ENCODE measurements at places on chromosomes 5 and 9.

GRCh38 chr9:128819716-128820664, 1.7 kb downstream of the ENDOG start:
- DNase-seq: no peak

DNA sequence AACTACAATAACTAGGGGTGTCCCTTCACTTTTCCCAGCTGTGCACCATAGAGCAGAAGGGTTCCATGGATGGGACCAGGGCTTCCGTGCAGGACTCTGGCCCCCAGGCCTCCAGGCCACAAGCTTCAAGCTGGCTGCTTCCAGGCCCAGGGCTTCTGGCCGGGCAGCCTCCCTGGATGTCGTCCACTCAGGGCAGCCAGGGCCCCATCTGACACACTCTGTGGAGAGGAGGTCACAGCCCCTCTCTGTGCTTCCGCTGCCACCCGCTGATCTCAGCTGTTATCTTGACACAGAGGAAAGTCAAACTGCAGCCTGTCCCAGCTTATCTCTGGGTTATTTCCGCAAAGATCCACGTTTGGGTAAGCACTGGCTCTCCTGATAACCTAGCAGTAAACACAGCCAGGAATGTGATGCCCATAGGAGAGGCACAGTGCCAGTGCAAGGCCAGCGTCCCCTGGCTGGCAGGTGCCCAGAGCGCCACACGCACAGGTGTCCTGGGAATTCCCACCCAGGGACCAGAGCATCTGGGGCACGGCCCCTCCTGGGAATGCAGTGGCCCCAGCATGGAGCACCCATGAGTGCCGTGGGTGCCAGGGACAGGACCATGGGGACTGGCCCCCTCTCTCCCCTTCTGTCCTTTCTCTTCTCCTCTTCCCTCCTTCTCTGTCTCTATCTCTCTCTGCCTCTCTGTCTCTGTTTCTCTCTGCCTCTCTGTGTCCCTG, 15.6 kb upstream of the SLC6A19 start:
- no peak for DNase-seq

GRCh38 chr5:1536871-1537602, 13.3 kb upstream of the LPCAT1 start:
- DNase-seq: no peak

DNA sequence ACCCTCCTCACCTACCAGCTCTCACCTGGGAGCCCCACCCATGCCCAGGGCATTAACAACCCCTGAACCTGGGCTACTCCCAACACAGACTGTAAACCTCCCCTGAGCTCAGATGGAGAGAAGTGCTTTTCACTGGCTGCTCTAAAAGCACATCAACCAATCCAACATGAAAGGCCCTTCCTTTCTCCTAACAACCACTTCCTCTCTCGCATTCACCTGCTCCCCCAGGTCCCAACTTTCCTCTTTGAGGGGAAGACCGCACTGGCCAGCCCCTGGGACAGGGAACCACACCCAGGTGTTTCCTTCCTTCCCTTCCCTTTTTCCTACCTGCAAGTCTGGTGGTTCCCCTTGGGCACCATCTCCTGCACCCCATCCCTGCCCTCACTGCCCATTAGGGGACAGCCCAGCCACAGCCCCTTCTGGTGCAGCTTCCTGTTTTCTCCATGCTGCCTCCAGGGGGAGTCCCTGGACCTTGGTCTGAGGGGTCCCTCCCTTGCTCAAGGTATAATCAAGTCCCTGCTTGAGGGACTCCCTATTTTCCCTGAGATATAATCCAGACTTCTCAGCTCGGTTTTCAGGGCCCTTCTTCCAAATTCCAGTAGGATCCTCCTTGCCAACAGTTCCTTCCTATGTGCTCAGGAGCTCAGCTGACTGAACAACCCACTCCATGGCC, 30.5 kb upstream of the DAB2IP start:
- no peak for DNase-seq

- DNase-seq: no peak
Observed at GRCh38 chr5:123220621-123221146, 131.6 kb downstream of the PRDM6 start.

DNA sequence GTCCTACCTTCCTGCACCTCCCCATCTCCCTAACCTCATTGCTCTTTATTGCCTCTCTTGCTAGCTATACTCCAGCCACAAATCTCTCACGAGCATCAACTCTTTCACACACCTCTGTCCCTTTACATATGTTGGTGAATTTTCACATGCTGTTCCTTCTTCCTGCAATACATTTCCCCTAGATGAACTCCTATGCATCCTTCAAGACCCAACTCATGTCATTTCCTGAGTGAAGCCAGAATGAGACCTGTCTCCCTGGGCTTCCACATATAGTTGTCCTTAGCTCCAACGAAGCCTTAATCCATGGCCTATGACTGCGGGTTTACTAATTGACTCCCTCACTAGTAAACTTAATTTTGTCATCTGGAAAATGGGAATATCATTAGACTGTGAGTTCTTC, 297.3 kb upstream of the PANK3 start:
- DNase-seq: no peak

GRCh38 chr9:134929193-134930158, 11.8 kb upstream of the FCN1 start:
- no peak for DNase-seq

DNA sequence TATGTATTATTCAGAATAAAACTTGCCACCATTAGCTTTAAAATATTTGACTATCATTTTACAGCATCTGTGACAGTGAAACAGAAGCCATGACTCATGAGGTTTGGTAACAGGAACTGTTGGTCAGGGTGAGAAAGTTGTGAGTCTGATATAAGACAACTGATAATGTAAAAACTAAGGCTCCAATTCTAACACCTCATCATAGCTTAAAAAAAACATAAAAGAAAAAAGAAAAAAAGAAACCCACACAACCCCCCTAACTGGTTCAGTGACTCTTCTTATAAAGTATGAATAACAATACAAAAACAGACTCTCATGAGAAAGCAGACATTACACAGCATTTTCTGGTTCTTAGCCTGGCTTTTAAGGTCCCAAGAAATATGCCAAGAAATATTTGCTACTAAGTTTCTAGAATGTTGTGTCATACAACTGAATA, 85.8 kb downstream of the MRPS27 start:
- peak; percentile 31 for DNase-seq

DNA sequence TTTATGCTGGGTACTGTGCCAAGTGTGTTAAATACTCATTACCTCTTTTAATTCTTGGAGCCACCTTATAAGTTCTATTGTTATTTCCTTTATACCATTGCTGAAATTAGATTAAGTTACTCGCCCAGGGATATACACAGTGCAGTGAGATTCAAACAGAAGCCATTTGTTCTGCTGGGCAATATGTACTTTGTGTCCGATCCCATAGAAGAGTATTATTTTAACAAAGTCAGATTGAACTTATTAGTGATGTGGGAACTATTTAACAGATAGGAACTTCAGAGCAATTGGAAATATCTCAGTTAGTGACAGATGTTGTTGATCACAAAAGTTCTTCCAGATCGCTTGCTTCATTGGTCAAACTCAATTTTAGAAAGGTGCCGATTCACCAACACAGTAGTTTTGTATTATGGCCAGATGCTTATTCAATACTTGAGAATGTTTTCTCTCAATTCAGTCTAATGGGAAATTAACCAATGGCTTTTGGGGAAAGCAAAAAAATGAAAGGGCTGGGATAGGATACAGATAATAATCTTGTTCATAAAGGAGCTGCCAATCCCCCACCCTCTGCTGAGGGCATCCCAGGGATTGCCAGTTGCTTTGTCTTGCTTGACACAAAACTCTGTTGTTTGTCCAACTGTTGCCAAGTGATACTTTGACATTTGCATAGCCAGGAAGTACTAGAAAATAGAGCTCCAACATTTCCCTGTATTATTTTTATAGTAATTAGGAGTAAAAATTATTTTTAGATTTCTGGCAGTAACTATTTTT, 94.8 kb upstream of the SEMA6A start:
- DNase-seq: no peak

DNA sequence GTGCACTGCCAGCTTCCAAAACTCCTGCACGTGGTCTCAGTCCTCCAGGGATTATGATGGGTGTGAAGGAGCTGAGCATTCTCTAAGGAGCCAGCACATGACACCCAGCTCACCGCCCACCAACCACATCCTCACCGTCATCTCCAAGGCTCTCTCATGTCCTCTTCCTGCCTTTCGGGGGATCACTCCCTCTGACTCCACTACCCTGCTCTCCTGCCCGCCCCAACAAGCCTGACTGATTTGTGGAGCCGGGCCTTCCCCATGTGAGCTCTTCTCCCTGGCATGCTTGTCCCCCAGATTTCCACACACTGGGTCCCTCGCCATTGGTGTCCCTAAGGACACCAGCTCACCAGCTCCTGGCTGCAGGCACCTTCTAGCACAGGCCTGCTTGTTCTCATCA, 1.9 kb downstream of the ABO start:
- DNase-seq: no peak

All from RCC 7860 (cell line).